ENCODE measurements at places on chromosomes 5 and 9. TPM values are rescaled to one million over a fixed set of nuclear protein-coding genes. Genes with fewer than 3 reads are reported as not detected.
A peak's percentile ranks its signal among the peaks of the same experiment; 100 is the strongest.

- H3K36me3 ChIP-seq: peaks cover 5% of the 10 kb centered on the region
- no peaks in the 10 kb centered on the region for H3K27me3 ChIP-seq
- no peak for DNase-seq
- H3K4me3 ChIP-seq: peak within 1 kb of the TSS; percentile 98
- H3K27ac ChIP-seq: no peak within 1 kb of the TSS
Measured at GRCh38 chr5:139394654-139395566, at the start of gene PROB1. Gene PROB1 (minus strand): TSS chr5:139395104. CDS start chr5:139395081, 23 bp downstream.

DNA sequence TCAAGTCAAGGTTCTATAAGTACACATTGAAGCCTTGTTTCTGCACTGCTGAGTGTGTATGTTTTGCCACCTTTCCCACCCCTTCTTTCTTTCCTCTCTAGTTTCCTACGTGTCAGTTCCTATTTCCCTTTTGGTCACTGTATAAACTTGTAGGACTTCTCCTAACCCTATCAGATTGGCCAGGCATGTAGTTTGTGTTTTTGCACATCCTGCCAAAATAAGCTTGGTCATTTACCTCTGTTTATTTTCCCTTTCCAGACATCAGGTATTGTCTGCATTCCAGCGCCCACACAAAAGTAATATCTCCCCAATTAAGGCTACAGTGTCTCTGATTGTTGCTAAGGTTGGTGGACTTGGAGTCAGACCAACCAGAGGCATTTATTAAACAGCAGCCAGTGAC is 252.9 kb upstream of the MPDZ start:
- no peaks in the 10 kb centered on the region for H3K36me3 ChIP-seq
- H3K4me3 ChIP-seq: no peak overlapping the region
- no peak overlapping the region for H3K27ac ChIP-seq
- H3K4me1 ChIP-seq: no peaks in the 10 kb centered on the region

- H3K27ac ChIP-seq: no peak overlapping the region
- H3K27me3 ChIP-seq: no peaks in the 10 kb centered on the region
- H3K4me3 ChIP-seq: no peak overlapping the region
- no peaks in the 10 kb centered on the region for H3K36me3 ChIP-seq
Measured at GRCh38 chr9:120941046-120941770, 14.6 kb upstream of the TRAF1 start.

GRCh38 chr5:177430140-177430951 is 3.9 kb downstream of the GRK6 start:
- peaks cover 76% of the 10 kb centered on the region for H3K4me1 ChIP-seq
- H3K4me3 ChIP-seq: peak overlapping the region; percentile 95
- H3K27me3 ChIP-seq: no peaks in the 10 kb centered on the region
- H3K36me3 ChIP-seq: peaks cover 16% of the 10 kb centered on the region
- DNase-seq: no peak

DNA sequence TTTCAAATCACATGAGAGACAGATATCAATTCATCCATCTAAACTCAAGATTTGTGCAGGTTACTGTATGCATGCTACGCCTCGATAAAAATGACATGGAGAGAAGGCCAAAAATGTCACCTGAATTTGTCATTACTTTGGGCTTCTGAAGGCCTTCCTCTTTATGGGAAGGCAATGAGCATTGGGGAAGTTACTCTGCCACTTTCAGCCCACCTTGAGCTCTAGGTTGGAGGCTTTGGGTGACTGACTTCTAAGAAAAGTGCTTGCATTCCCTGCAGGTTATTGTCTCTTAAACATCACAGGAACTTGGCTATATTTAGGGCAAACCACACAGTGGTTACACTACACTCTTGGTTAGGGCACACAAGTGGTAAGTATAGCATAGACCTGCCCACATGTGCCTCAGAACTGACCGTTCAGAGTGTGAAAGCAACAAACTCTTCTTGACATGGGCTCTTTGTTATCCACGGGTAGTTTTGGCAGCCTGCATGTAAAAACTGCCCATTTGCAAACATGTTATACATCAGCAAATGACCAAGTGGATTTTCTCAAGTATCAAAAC is 169.5 kb downstream of the ZNF608 start:
- H3K4me3 ChIP-seq: no peak overlapping the region
- H3K27ac ChIP-seq: no peak overlapping the region
- peaks cover 10% of the 10 kb centered on the region for H3K27me3 ChIP-seq
- peaks cover 1% of the 10 kb centered on the region for H3K36me3 ChIP-seq

GRCh38 chr5:140632366-140633020 is 482 bp downstream of the CD14 start:
- peak overlapping the region; percentile 91 for H3K4me3 ChIP-seq
- no peak overlapping the region for H3K27ac ChIP-seq
- peaks cover 4% of the 10 kb centered on the region for H3K36me3 ChIP-seq
- H3K27me3 ChIP-seq: peaks cover 32% of the 10 kb centered on the region

- H3K27ac ChIP-seq: no peak overlapping the region
- no peak for DNase-seq
- no peak overlapping the region for H3K4me3 ChIP-seq
- no peaks in the 10 kb centered on the region for H3K27me3 ChIP-seq
- no peaks in the 10 kb centered on the region for H3K36me3 ChIP-seq
Measured at GRCh38 chr9:15738011-15738410, 185.2 kb downstream of the CCDC171 start.

DNA sequence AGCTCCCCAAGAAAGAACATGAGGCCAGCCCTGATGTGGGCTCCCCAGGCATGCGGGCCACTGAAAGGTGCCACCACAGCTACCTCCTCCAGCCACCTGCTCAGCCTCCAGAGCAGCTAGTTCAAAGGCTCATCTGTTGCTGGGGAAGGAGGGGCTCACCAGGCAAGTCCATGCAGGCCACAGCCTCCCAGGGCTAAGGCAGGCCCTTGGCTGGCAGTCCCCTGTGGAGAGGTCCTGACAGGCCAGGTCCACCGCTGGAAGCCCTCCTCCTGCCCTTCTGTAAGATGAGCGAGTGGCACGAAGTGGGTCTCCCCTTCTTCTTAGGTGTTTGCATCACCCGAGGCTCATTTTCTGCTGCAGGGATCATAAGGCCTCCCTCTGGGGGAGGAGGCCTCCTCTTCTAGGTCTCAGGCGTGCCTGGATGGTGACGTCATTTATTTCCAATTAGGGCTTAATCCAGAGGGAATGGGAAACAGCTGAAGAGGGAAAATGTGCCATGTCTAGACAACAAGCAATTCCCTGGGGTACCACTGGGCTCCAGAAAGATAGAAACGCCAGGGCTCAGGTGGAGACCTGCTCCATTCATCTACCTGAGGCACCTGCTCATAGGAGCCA is 91.6 kb downstream of the CFAP90 start:
- H3K27me3 ChIP-seq: peaks cover 29% of the 10 kb centered on the region
- no peak overlapping the region for H3K27ac ChIP-seq
- H3K4me3 ChIP-seq: no peak overlapping the region
- no peaks in the 10 kb centered on the region for H3K36me3 ChIP-seq
- no peak for DNase-seq

DNA sequence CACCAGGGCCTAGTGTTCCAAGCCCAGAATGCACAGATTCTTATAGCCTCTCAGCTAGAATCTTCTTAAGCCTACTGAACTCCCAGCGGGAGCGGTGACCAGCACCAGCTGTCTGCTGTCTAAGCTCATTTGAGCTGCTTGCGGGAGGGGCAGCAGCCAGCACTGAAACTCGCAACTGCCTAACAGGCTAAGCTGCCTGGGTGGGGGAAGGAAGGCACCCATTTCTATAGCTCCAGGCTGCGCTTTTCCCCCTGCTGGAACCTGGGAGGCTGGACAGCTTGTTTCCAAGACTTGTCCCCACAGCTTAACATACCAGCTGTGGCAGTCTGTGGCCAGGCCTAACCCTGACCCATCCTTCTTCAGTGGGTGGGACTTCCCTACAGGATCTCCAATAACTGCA is 512.9 kb downstream of the EFNA5 start:
- H3K36me3 ChIP-seq: no peaks in the 10 kb centered on the region
- no peak overlapping the region for H3K27ac ChIP-seq
- H3K4me1 ChIP-seq: no peaks in the 10 kb centered on the region

GRCh38 chr5:180208435-180209081 is 453 bp downstream of the RASGEF1C start:
- H3K4me3 ChIP-seq: peak overlapping the region; percentile 14
- no peaks in the 10 kb centered on the region for H3K36me3 ChIP-seq
- peaks cover 54% of the 10 kb centered on the region for H3K27me3 ChIP-seq
- peaks cover 12% of the 10 kb centered on the region for H3K4me1 ChIP-seq
- DNase-seq: peak; percentile 22

GRCh38 chr5:135423846-135424168 is 23.3 kb downstream of the DCANP1 start:
- H3K27me3 ChIP-seq: peaks cover 13% of the 10 kb centered on the region
- DNase-seq: no peak
- peaks cover 6% of the 10 kb centered on the region for H3K4me1 ChIP-seq
- H3K27ac ChIP-seq: no peak overlapping the region
- no peak overlapping the region for H3K4me3 ChIP-seq

- H3K27ac ChIP-seq: no peak overlapping the region
- no peaks in the 10 kb centered on the region for H3K27me3 ChIP-seq
- DNase-seq: no peak
- no peaks in the 10 kb centered on the region for H3K36me3 ChIP-seq
- H3K4me1 ChIP-seq: peaks cover 14% of the 10 kb centered on the region
Measured at GRCh38 chr9:112091810-112092209, 83.3 kb downstream of the SUSD1 start.

DNA sequence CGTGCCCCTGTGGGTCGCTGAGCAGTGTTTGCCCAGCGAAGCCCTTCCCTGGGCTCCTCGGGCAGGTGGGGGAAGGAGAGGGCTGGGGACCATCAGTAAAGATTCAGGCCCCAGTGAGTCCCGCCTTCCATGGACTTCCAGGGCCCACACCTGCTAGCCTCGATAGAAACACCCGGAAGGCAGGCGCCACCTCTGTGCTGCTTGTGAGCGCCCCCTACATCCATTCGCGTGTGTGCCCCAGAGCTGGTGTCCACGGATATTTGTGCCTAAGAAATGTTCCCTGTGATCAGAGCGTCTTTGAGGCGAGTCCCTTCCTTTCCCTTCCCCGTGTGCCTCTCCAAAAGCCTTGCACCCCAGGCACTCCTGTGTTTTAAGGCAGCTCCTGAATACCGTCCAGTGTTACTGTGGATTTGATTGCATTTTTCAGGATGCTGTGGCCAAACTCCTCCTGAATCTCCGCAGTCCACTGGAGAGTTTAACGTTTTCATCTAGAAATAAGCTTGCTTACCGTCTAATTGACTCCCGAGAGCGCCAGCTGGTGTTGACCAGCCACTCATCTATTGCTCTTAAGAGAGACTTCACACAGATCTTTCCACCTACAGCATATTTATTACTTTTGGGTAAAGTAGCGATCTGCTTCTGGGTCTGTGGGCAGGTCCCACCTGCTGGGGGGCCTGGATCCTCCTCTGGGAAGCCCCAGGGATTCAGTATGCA is 101.4 kb downstream of the COL5A1 start:
- no peak for DNase-seq
- no peak overlapping the region for H3K4me3 ChIP-seq
- no peaks in the 10 kb centered on the region for H3K36me3 ChIP-seq
- H3K27ac ChIP-seq: no peak overlapping the region
- H3K4me1 ChIP-seq: no peaks in the 10 kb centered on the region

The PCDHGB3 gene
- total RNA-seq: 0.19 TPM

The LECT2 gene
- total RNA-seq: not detected

The BTNL3 gene
- 0.10 TPM for total RNA-seq

The KCNV2 gene
- not detected for total RNA-seq

The TRIM36 gene
- total RNA-seq: not detected

The CATSPER3 gene
- total RNA-seq: 0.79 TPM

The PRRT1B gene
- not detected for total RNA-seq

The TNC gene
- 3.1 TPM for total RNA-seq

The FOXB2 gene
- not detected for total RNA-seq

The TICAM2 gene
- 0.77 TPM for total RNA-seq

The GOLGA1 gene
- total RNA-seq: 24.0 TPM
